Amniotic stem cell (primary cell): ENCODE measurements at places on chromosomes 1 and 21.
A peak's percentile ranks its signal among the peaks of the same experiment; 100 is the strongest.

DNA sequence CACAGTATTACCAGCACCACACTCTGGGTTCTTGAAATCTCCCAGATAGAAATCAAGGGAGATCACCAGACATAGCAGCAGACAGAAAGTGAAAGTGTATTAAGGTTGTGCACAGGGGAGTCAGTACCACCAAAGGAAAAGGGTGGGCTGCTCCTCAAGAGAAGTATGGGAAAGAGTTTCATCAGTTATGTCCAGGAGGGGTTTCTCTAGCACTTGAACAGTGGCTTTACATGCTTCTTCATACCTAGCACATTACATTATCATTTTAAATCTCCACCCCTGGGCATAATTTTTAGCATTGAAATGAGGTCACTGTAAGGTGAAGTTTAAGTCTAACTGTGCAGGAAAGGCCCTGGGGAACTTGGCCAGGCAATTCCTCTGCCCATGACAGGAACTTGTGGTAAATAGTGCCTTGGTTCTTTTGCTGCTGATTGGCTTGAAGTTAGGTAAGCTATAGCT, 601.0 kb downstream of the NUF2 start:
- no peak for DNase-seq

DNA sequence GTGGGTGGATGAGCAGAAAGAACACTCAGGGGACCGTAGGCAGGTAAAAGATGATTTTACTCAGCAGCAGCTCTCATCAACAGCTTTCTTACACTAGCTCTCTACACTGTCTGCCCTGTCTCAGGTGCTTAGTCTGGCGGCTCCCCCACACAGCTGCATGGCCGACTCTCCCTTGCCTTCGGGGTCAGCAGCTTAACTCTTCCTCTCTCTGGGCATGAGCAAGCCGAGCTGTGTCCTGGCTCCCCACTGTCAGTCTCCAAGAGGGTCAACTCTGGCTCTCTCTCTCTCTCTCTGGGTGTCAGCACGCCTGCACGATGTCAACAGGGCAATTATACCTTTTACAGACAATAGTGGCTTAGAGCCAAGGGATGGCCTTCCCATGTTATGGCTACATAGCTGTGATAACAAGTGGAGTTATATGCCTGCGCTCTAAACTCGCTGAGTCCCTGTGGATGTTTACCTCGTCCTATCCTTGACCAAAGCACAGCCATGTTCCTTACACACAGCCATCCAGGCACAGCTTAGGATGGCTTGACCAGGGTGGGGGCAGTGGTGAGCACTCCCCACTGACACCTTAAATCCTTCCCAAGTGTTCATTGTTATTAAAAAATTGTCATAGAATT, 3.1 kb upstream of the BCL10 start:
- no peak for DNase-seq

GRCh38 chr1:162069334-162070093, at the start of gene NOS1AP:
Gene NOS1AP (plus strand): TSS chr1:162069691. CDS start chr1:162070178, 487 bp downstream.
- DNase-seq = peak; percentile 39

- DNase-seq = no peak
Observed at GRCh38 chr1:243246916-243247315, 8.2 kb downstream of the CEP170 start.

DNA sequence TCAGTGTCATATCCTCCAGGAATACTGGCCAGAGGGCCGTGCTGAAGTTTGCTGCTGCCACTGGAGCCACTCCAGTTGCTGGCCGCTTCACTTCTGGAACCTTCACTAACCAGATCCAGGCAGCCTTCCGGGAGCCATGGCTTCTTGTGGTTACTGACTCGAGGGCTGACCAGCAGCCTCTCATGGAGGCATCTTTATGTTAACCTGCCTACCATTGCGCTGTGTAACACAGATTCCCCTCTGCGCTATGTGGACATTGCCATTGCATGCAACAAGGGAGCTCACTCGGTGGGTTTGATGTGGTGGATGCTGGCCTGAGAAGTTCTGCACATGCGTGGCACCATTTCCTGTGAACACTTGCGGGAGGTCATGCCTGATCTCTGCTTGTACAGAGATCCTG, 24.8 kb downstream of the MTR start:
- DNase-seq = no peak

GRCh38 chr21:17947531-17947930, 128.4 kb upstream of the C21orf91 start:
- no peak for DNase-seq

DNA sequence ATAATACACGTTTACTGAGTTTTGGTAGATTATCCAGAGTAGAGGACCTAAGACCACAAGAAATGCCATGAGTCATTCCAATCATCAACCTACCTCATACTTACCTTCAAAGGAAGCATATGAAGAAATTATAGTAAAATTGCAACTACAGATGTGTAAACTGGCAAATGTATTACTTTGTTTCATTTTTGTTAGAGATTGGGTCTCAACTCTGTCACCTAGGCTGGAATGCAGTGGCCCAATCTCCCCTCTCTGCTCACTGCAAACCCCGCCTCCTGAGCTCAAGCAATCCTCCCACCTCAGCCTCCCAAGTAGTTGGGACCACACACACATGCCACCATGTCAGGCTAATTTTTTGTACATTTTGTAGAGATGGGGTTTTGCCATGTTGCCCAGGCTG, 5.2 kb downstream of the TMCO1 start:
- DNase-seq = no peak

DNA sequence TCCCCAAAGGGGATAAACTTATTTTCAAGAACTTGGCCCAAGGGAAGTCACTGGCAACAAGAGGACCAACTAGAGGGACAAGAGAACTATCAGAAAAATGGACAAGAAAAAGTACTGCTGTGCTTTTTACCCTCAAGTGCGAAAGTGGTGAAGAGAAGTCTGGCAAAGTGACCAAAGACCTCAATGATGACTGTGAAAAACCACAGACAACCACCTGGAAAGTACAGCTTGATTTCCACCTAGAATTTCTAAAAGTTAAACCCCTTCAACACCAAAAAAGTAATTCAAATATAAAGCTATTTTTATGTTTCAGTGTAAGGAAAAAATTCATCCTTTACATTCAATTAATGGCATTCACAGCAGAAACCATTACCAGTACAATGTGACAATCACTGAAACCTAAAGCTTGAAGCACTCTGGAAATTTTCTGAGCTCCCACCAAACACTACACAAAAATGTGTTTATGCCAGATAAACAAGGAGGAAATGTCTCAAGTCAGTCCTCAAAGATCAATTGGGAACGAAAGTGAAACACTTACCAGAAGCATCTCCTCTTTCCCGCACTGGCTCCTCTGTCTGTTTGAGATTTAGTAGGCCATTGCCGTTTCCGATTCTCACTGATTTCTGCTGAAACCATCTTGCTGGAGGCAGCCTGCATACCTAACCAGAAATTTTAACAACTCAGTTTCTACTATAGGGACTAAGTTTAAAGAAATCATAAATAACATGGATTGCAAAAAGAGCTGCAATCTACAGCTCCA, 8.3 kb downstream of the SDE2 start:
- no peak for DNase-seq

DNA sequence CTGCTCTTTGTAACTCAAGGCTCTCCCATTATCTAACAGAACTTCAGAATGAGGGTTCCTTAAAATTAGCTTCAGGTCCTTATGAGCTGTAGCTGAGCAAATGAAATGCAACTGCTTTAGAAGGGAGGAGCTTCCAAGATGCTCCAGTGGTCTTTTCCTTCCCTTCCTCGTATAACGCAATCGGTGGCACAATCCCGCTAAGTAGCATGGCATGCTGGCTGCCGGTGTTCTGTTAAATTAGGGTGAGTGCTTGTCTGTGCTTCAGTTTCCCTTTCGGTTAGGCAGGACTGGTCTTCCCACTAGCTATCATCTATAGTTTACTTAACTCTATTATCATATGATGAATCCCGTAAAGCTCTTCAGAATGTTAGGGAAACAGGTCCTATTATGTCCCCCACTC, 917 bp downstream of the KIAA0040 start:
- DNase-seq = no peak

GRCh38 chr1:182389619-182390047, 2.0 kb downstream of the GLUL start:
- no peak for DNase-seq

DNA sequence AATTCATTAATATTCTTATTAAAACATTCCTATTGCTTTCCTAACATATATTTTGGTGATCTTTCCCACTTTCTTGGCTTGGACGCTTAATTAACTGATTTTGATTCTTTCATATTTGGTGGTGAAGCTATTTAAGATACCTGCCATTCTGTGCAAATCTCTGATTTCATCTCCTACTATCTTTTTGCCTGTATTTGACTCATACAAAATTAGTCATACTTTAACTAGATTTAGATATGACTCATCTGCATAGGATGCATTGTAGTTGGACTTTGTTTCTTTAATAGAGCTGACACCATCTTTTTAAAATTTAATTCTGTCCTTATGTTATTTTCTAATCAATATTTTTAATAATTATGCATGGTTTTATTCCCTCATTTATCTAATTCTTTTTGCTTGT, 93.8 kb upstream of the PLPPR4 start:
- DNase-seq = peak; percentile 21

- no peak for DNase-seq
Observed at GRCh38 chr1:222384531-222384930, 163.4 kb downstream of the HHIPL2 start.

GRCh38 chr1:52530563-52531144, 22.2 kb downstream of the TUT4 start:
- DNase-seq = no peak

DNA sequence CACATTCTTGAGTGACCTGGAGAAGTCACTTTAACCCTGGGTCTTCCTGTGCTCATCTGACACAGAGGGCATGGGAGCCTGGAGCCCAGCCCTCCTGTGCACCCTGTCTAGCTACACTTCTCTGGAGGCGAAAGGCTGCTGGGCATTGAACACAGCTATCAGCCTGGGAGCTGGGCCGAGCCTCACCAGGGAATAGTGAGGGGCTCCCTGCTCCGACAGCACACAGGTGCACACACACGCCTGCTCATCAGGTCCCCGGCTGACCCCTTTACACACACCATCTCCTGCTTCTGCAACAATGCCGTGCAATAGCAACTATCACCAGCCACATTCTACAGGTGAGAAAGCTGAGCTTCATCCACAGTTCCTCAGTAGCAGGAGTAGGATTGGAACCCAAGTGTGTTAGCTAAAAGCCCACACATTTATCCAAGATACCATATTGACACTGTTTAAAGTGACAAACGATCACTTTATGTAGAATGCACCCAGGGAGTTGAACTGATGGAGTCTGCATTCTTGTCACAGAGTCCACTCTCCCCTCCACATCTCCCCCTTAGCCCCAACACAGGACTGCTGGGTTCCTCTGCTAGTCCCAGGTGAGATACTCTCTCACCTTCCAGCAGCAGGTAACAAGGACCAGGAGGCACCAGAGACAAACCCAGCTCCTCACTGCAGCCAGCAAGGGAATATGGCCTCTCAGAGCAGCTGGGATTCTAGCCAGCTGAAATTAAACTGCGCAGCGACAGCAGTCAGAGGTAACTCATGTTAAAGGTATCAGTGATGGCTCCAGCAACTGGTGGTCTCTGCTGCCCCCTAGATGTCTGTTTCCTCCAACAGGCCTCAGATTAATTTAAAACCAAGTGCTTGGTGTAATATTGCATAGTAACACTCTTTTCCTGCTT, 18.3 kb upstream of the CAPN8 start:
- DNase-seq = peak; percentile 54

GRCh38 chr1:225541383-225541782, 111.5 kb downstream of the ENAH start:
- no peak for DNase-seq

- no peak for DNase-seq
Observed at GRCh38 chr1:83086346-83086745, 912.6 kb downstream of the TTLL7 start.

- no peak for DNase-seq
Observed at GRCh38 chr1:17976854-17977253, 130.7 kb upstream of the IGSF21 start.

DNA sequence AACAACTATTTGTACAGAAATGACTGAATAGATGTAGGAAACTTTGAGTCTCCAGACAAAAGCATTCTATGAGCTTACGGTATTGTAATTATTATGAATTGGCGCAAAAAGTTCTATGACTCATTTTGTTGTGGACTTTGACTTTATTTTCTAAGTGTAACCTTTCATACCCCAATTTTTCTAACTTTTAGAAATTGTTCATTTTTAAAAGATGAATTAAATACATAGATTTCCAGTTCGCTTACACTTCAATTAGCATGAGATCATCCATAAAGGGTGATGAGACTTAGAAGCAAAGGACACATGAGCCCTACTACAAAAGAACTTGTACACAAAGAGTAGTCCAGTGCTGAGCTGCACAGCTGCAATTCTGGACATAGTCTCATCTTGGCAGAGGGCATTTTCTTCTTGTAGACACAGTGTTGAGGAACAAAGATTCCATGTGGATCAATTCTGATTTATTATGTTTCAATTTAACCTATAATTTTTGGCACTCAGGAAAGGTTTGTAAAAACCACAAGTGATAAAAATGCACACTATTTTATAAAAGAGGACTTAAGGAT, 431.1 kb downstream of the LRRIQ3 start:
- DNase-seq = no peak

DNA sequence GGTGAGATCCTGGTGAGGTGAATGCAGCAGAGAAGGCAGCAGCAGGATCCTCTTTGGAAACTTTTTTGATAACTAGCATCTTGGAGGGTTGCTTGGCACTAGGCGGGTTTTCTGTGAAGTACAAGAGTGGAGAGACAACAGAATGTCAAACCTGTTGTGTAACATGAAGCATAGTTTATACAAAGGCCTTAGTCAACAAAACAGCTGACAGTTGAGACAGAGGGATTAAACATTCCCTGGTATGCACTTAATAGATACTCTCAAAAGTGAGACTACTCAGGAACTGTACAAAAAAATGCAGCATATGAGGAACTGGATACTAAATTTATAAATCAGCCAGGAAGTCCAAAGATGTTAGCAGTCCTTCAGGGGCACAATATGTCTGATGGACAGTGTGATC, 16.4 kb upstream of the CCDC17 start:
- DNase-seq = no peak

DNA sequence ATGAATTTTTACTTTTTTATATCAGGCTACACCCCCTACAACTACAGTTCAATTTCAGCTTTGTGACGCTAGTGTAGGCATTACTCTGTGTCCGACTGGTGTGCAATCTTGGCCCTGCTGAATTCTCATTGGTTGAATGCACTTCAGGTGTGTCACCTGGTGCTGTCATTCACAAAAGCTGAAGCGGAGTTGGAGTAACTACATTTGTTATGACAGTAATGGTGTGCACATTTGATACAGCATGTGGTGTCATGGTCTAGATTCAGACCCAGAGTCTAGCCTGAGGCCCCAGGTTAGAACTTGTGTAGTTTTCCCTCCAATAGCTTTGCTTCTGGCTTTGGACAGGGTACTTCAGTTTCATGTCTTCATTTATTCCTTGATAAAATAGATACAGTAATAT, 88.7 kb downstream of the C1orf94 start:
- no peak for DNase-seq

- DNase-seq = no peak
Observed at GRCh38 chr21:24636696-24637095, 970.6 kb downstream of the MRPL39 start.

GRCh38 chr1:179142889-179143299, 61.0 kb downstream of the TOR3A start:
- DNase-seq = peak; percentile 92

GRCh38 chr1:59074598-59074997, 222.3 kb upstream of the FGGY start:
- no peak for DNase-seq

GRCh38 chr1:151995774-151996173, 2.1 kb upstream of the S100A10 start:
- no peak for DNase-seq

- DNase-seq = no peak
Observed at GRCh38 chr1:163837206-163837605, 515.5 kb downstream of the NUF2 start.

GRCh38 chr1:38474738-38475623, 384.6 kb downstream of the RRAGC start:
- no peak for DNase-seq
